NCI-H2227 treated with DMSO at 0.1 percent for 48 hours (cell line): ENCODE measurements at places on chromosomes 1 and 21.

- DNase-seq, result no peak
Measured at GRCh38 chr1:91803847-91804545, 82.0 kb downstream of the TGFBR3 start.

- DNase-seq, result no peak
Measured at GRCh38 chr21:42534421-42535378, 21.0 kb downstream of the SLC37A1 start.

- peak; percentile 31 for DNase-seq
Measured at GRCh38 chr1:9413071-9413876, 120.6 kb downstream of the SPSB1 start.

DNA sequence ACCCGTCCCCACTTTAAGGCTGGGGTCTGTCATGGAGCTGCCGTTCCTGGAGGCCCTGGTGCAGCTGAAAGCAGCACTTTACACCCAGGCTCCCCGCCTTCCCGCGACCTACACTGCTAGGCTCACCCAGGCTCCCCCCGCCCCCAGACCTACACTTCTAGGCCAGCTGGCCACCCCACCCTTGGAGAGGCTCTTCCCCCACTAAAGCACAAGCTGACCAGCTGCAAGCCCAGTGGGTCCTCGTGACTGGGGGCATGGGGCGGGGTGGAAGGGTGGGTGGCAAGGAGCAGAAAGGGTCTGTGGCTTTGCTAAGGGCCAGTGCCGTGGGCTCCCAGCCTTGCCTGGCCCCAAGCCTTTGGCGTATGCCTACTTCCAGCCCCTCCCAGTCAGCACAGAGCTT lies 9.7 kb upstream of the ARHGEF16 start:
- no peak for DNase-seq

- DNase-seq, result peak; percentile 75
Measured at GRCh38 chr1:209926045-209926444, 12.0 kb upstream of the SYT14 start.

DNA sequence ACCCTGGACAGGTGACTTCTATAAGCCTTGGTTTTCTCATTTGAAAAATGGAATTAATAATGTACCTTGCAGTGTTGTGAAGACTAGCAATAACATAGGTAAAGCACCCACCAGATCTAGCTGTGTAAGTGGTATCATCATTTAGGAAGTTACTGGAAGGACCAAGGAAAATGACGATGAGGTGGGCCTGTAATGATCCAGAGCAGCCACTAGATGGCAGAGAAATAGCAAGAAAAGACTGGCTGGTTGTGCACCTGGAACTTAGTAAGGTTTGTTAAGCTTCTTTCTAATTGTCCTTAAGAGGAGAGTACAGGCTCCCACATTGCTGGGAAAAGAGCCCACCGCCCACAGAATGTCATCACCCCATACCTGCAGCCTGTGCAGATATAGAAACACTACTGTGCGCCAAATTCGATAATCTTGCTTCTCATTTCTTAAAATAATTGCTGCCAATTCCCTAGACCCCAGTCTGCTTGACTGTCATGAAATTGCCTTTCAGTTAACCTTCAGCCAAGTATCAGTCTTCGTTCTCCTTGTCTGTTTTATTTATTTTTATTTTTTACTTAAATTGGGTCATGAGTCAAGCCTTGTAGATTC lies 37.2 kb downstream of the WNT4 start:
- DNase-seq, result peak; percentile 25

DNA sequence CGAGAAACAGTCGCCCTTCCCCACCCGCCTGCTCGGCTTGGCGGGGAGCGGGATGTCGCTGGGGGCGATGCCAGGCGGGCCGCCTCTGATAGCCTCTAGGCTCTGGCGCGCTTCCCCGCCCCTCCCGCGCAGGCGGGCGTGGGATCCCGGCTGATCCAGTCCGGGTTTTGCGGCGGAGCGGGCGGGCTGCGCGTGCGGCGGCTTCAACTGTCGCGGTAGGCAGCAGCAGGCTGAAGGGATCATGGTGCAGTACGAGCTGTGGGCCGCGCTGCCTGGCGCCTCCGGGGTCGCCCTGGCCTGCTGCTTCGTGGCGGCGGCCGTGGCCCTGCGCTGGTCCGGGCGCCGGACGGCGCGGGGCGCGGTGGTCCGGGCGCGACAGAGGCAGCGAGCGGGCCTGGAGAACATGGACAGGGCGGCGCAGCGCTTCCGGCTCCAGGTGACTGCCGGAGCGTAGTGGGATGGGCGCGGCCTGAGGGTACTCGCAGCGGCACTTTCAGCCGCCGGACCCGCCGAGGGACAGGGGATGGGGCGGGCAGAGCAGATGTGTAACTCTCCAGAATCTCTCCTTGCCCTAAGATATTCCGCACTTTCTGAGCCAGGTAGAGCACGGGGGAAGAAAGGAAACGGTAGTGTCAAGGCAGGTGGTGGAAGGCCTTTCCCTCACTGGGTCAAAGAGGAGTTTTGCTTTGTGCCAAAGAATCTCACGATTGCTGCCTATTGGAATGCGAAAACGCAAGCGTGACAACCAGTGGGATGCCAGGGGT lies at the start of gene FAAH:
Gene FAAH (plus strand): TSS at position 210 of the 764 bp plus-strand sequence. CDS start 32 bp downstream, at position 242.
- peak; percentile 35 for DNase-seq

DNA sequence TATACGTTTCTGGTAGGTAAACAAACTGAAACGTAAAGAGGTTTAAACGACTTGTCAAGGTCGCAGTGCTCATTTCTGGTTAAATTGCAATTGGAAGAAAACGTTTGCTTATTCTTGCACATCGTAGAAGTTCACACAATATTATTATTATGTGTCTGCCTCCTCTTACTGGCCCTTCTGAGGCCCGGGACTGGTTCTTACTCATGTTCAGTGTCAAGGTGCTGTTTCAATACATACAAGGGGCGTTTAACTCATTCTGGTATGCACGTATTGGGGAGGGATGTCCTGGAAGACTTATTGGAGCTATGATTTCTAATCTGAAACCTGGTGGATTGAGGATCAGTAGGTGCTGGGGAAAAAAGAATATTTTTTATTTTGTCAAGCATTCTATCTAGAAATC lies 932 bp downstream of the RPF1 start:
- DNase-seq, result no peak

DNA sequence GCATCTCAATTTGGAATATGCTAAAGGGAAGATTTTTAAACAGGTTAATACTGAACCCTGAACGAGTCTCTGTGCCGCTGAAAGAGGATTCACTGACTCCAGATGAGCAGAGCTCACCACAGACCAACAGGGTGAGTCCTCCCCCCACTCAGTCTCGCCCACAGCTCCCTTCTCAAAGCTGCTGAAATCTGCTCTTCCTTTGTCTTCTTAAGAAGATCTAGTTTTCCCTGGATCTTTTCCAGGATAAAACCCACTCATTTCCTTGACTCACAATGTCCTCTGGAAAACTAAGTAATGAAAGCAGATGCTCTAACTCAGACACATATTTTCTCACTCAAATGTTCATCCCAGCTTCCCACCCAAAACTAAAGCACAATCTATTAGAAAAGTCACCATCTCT lies 447.0 kb upstream of the PKN2 start:
- DNase-seq, result no peak

GRCh38 chr1:53189061-53189460 lies 7.6 kb upstream of the CPT2 start:
- no peak for DNase-seq

DNA sequence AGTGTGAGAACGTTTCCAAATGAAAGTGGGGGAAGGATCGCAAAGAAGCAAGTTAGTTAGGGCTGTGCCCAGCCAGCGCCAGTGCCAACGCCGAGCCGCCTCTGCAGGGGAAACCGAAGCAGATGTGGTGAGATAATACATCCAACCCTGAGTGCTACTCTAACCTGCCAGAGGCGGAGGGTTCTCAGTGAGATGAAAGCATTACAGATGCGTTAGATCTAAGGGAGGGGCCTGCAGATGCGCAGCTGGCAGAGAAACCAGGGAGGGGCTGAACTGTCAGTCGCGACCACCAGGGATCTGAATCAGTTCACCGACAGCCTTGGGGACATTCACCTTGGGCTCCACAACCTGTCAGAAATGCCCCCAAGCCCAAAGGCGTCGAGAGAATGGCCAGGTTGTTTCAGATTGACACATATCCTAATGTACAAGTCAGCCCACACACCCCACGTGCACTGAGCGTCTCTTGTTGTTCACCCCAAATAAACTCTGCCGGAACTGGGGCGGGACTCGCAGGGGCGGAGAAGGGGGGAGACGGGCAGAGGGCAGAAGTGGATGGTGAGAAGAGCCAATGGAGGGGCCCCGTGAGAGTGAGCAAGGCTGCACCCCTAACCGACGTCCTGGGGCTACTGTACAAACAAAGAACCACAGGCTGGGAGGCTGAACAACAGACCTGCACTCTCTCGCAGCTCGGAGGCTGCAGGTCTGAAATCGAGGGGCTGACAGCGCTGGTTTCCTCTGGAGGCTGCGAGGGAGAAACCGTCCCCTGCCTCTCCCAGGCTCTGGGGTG lies 8.7 kb upstream of the UMODL1 start:
- DNase-seq, result peak; percentile 14

DNA sequence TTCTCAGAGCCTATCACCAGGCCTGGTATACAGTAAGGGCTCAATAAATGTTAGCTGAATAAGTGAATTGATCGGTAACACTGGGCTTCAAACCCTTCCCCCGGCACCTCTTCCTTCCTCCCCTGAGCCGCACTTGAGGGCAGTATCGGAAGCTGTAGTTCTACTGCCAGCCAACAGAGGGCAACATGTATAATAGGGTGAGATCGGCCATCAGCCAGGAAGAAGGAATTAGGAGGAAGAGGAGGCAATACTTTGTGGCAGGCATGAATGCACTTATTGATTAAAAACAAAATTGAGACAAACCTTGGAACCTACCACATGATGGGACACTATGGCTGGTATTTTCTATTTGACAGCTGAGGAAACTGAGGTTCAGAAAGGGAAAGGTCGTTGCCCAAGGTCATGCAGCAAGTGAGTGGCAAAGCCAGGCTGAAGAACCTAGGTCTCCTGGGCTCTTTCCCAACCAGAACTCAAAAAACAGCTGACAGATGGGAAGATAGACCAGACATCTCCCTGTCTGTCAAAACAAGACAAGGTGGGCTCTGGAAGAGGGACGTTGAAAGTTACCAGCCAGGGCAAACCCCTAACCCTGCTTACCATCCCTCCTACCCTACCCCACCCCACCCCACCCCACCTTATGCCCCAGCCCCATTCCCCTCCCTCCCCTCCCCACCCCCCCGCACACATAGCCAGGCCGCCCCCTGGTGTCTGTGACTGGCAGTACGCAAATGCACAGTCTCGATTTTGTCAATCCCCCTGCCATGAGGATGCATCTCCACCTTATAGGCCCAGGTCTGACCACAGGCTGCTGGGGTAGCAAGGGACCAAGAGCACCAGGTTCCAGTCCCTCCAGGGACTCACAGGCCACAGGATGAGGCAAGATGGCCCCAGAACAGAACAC lies 107.3 kb upstream of the RUNX3 start:
- DNase-seq, result no peak
